ENCODE measurements at places on chromosomes 5 and 9.

DNA sequence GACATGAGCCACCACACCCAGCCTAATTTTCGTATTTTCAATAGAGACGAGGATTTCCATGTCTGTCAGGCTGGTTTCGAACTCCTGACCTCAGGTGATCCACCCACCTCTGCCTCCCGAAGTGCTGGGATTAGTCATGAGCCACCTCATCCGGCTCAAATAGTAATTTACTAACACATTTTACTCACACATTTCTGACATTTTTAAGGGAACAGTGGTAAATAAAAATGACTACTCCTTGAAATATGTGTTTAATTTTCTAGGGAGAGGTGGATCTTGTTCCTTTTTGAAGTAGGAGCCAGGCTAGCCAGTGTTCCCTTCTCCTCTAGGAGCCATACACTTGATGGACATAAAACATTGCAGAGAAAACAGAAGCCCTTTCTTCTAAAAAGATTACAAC lies 55.2 kb upstream of the ERBIN start:
- no peak for DNase-seq

DNA sequence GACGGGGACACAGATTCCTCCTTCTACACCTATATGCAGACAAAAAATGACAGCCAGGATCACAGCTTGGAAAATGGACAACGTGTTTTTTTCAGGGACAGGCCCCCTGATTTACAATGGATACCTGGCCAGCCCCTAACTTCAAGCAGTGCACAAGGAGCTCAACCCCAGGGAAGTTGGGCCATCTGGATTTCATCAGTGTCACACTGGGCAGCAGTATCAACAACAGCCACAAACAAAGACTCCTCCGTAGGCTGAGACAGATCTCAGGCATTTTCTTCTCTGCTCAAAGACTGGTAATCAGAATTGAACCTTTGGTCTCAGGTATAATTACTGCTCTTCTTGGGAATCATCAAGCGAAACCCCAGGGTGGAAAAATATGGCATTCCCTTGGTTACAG lies 374.0 kb downstream of the ZNF608 start:
- no peak for DNase-seq

DNA sequence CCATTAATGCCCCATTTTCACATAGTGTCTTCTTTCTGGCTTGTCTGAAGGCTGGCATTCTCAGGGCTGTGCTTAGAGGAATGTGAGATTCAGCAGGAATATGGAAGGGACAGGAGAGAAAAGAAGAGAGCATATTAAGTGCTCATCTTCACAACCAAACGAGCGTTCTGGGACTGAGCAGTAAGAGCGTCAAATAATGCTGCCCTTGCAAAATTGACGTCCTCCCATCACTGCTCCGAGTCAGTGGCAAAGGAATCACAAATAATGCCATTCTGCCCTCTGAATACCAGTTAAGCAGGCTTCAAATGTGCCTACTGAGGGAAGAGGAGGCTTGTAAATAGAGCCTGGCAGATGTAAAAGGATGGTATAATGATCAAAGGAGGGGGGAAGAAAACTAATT lies 351.2 kb downstream of the EBF1 start:
- no peak for DNase-seq

- DNase-seq, result no peak
These were observed 16.6 kb upstream of the UNC5A start for GRCh38 chr5:176793736-176794135.

DNA sequence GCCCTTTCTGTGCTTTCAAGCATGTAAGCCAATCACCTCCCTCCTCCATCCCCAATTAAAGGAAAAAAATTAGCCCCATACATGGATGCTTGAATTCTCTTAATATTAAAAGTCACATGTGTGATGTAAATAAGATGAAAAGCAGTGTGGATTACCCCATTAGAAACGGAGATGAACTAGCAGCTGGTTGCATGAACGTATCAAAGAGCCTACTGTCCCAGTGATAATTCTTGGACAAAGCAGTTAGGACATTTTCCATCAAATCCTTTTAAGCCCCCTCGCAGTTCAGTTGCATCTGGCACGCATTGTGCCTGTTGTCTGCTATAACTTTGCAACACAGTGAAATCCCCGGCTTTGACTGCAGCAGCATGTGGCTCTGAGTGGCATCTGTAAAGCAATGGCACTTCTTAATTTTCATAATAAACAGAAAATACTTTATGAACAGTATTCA lies 285.6 kb downstream of the FBXL7 start:
- DNase-seq, result no peak
